ENCODE measurements at places on chromosomes 2 and 18.

GRCh38 chr2:234678711-234679110 is 181.8 kb upstream of the ARL4C start:
- peak overlapping the region; percentile 87 for H3K27ac ChIP-seq
- H3K4me3 ChIP-seq = peak overlapping the region; percentile 47
- peak; percentile 81 for DNase-seq
- H3K4me1 ChIP-seq = peaks cover 54% of the 10 kb centered on the region
- no peaks in the 10 kb centered on the region for H3K27me3 ChIP-seq
- H3K36me3 ChIP-seq = no peaks in the 10 kb centered on the region

GRCh38 chr18:25759111-25759510 is 331.3 kb downstream of the SS18 start:
- no peak overlapping the region for H3K27ac ChIP-seq
- DNase-seq = no peak
- H3K4me3 ChIP-seq = no peak overlapping the region
- peaks cover under 1% of the 10 kb centered on the region for H3K27me3 ChIP-seq
- H3K36me3 ChIP-seq = no peaks in the 10 kb centered on the region

GRCh38 chr18:3044931-3045698 is 32.2 kb upstream of the LPIN2 start:
- H3K4me3 ChIP-seq = no peak overlapping the region
- H3K36me3 ChIP-seq = no peaks in the 10 kb centered on the region
- no peaks in the 10 kb centered on the region for H3K27me3 ChIP-seq
- H3K27ac ChIP-seq = no peak overlapping the region
- DNase-seq = no peak

GRCh38 chr2:33496150-33496549 is 19.7 kb downstream of the RASGRP3 start:
- no peaks in the 10 kb centered on the region for H3K27me3 ChIP-seq
- H3K36me3 ChIP-seq = no peaks in the 10 kb centered on the region
- no peak overlapping the region for H3K27ac ChIP-seq
- peak; percentile 71 for DNase-seq

- no peaks in the 10 kb centered on the region for H3K4me1 ChIP-seq
- peaks cover 90% of the 10 kb centered on the region for H3K27me3 ChIP-seq
- peak; percentile 18 for DNase-seq
- H3K4me3 ChIP-seq = peak overlapping the region; percentile 50
These were observed 3.5 kb downstream of the ADCYAP1 start for GRCh38 chr18:907885-908757.

GRCh38 chr18:77737405-77737804 is 487.8 kb downstream of the GALR1 start:
- H3K36me3 ChIP-seq = no peaks in the 10 kb centered on the region
- no peaks in the 10 kb centered on the region for H3K4me1 ChIP-seq
- H3K27me3 ChIP-seq = no peaks in the 10 kb centered on the region
- no peak overlapping the region for H3K4me3 ChIP-seq
- no peak for DNase-seq

DNA sequence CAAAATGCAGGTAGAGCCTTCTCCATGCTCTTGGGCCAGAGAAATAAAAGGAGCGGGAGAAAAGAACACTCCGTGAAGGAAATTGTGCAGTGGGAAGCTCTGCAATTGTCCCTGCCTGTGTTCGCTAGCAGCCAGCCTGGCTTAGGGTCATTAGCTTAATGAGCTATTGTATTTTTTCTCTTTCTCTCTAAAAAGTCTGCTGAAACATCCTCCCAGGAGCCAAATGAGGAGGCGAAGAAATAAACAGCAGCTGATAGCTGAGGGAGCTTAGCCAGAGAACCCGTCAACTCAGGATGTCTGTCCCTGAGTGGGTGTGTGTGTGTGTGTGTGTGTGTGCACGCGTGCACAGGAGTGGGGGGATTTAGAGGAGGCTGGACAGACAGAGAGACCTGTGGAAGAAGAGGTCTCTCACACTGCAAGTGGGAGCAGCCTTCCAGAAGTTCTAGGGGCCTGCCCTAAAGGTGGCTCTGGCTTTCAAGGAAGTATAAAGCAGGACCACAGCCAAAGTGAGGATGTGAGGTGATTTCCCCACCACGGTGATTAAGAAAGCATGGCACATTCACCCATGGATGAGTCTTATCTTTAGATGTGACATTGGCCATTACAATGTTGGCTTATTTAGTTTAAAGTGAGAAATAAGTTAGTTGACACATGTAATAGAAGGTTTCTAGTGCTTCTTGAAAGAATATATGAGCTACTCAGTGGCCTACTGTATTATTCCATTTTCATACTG is 690.4 kb downstream of the RNF144A start:
- peaks cover 4% of the 10 kb centered on the region for H3K4me1 ChIP-seq
- no peaks in the 10 kb centered on the region for H3K27me3 ChIP-seq
- no peak for DNase-seq
- no peaks in the 10 kb centered on the region for H3K36me3 ChIP-seq

DNA sequence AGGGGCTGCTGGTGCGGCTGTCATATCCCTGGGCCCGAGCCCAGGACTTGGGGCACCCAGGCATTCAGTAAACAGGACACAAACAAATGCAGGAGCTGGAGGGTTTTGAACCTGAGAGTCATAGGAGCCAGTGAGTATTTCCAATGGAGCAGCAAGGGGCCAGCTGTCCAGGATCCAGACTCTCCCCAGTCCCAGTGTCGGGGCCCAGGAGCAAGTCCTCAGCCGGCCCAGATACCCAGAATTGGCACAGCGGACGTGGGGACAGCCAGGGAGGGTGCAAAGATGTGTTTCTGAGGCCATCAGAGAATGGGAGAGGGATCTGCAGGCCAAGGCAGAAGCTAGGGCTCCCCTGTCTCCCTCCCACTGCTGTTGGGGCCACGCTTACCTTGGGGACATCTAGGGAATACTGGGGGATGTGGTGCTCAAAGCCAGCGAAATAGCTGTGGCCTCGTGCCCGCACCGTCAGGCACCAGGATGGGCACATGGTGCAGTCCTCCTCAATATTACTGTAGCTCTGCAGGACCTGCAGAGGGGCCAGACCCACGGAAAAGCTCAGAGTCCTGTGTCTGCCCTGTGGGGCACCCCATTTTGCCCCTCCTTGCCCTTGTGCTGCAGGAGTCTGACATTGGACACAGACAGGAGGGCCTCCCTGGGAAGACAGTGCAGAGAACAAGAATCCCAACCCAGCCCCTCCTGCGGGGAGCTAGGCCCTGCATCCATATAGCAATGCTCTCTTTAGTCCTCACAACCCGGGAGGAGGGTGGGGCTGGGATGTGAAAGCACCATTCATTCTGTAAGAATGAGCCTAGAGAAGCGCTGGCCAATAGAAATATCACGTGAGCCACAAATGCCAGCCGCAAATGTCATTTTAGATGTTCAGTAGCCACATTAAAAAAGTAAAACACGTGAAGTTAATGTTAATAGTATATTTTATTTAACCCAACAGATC is 15.4 kb downstream of the CFAP65 start:
- H3K27me3 ChIP-seq = peaks cover 24% of the 10 kb centered on the region
- no peaks in the 10 kb centered on the region for H3K36me3 ChIP-seq
- peak; percentile 14 for DNase-seq
- H3K4me1 ChIP-seq = no peaks in the 10 kb centered on the region
- H3K4me3 ChIP-seq = no peak overlapping the region
- H3K27ac ChIP-seq = no peak overlapping the region

DNA sequence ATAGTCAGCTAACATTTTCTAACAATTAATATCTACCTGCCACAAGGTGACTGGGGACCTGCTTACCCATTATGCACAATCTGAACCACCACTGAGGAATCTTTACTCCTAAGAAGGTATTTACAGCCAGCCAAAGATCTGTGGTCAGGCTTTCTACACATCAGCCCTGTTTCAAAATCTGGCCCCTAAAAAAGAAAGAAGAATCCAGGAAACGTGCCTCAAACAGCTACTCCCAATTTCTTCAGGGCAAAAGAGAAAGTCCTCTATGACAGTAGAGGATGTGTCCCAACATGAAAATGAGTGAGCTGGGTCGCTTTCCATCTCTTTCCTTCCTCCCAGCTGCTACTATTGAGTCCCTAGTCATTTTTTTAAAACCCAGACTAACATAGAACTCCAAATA is 79.5 kb downstream of the EPB41L3 start:
- no peak overlapping the region for H3K4me3 ChIP-seq
- no peaks in the 10 kb centered on the region for H3K27me3 ChIP-seq
- H3K27ac ChIP-seq = peak overlapping the region; percentile 66
- H3K4me1 ChIP-seq = peaks cover 19% of the 10 kb centered on the region
- peak; percentile 39 for DNase-seq
- H3K36me3 ChIP-seq = no peaks in the 10 kb centered on the region

- H3K27ac ChIP-seq = no peak overlapping the region
- no peaks in the 10 kb centered on the region for H3K36me3 ChIP-seq
- no peak overlapping the region for H3K4me3 ChIP-seq
- no peaks in the 10 kb centered on the region for H3K27me3 ChIP-seq
These were observed 283.5 kb downstream of the LRATD1 start for GRCh38 chr2:14915983-14916382.
